Endothelial cell of umbilical vein (primary cell): ENCODE measurements at places on chromosomes 5 and 9. TPM values are rescaled to one million over a fixed set of nuclear protein-coding genes. Genes with fewer than 3 reads are reported as not detected.

The ACOT12 gene
- not detected in 2 replicates for total RNA-seq

The AQP7 gene
- total RNA-seq: 2.3 and 3.7 TPM in 2 replicates

The HACD4 gene
- total RNA-seq: 1.2 and 1.4 TPM in 2 replicates

The PPP2CA gene
- total RNA-seq: 163 and 183 TPM in 2 replicates

The NIM1K gene
- total RNA-seq: 0.49 TPM in 1 of 2 replicates, not detected in the other

The C9orf72 gene
- 7.3 and 8.7 TPM in 2 replicates for total RNA-seq

The SCGB3A2 gene
- total RNA-seq: not detected in 2 replicates

The TMOD1 gene
- total RNA-seq: 0.74 and 1.4 TPM in 2 replicates

The TAF11L12 gene
- total RNA-seq: not detected in 2 replicates

The CCDC192 gene
- not detected in 2 replicates for total RNA-seq

The PCA3 gene
- total RNA-seq: 0.32 and 2.5 TPM in 2 replicates

The RAI14 gene
- 369 and 390 TPM in 2 replicates for total RNA-seq

The OCLN gene
- total RNA-seq: 18.2 and 22.3 TPM in 2 replicates

The PCDHB6 gene
- total RNA-seq: not detected in 2 replicates

The TESK1 gene
- total RNA-seq: 22.5 and 25.3 TPM in 2 replicates

The ARHGEF28 gene
- total RNA-seq: 108 and 116 TPM in 2 replicates

The SPAG8 gene
- 0.69 TPM in 1 of 2 replicates, not detected in the other for total RNA-seq

The WWC1 gene
- 0.44 and 0.91 TPM in 2 replicates for total RNA-seq

The SPINK4 gene
- not detected in 2 replicates for total RNA-seq

The IL3 gene
- not detected in 2 replicates for total RNA-seq

The IL5 gene
- total RNA-seq: not detected in 2 replicates

The LOX gene
- 69.7 and 79.1 TPM in 2 replicates for total RNA-seq

The TXNDC8 gene
- total RNA-seq: not detected in 2 replicates

The FAM221B gene
- not detected in 2 replicates for total RNA-seq

The CCDC187 gene
- total RNA-seq: not detected in 2 replicates

The STC2 gene
- 26.2 and 26.9 TPM in 2 replicates for total RNA-seq

The FASTKD3 gene
- 8.7 and 9.6 TPM in 2 replicates for total RNA-seq

The PRDM9 gene
- total RNA-seq: not detected in 2 replicates

The FAM200C gene
- 2.6 and 2.7 TPM in 2 replicates for total RNA-seq

The PRUNE2 gene
- 8.3 and 21.7 TPM in 2 replicates for total RNA-seq
